ENCODE measurements at places on chromosomes 7 and 10.

- peak; percentile 92 for DNase-seq
Measured at GRCh38 chr10:24518981-24519597, 204.6 kb downstream of the ARHGAP21 start.

DNA sequence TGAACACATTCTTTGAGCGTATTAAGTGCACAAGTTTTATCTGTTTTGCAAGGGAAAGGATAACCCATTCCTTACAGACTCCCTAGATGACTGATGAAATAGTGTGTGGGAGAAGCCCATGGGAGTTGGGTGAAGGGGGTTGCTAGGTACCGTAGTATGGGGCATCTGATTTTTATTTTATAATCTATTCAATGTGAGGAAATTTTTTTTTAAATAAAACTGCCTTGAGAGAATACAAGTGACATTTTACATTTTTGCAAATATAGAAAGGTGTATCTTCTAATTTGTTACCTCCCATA is 1.4 kb downstream of the BTAF1 start:
- DNase-seq, result no peak

- DNase-seq, result no peak
Measured at GRCh38 chr7:83643739-83644138, 5.2 kb downstream of the SEMA3E start.

DNA sequence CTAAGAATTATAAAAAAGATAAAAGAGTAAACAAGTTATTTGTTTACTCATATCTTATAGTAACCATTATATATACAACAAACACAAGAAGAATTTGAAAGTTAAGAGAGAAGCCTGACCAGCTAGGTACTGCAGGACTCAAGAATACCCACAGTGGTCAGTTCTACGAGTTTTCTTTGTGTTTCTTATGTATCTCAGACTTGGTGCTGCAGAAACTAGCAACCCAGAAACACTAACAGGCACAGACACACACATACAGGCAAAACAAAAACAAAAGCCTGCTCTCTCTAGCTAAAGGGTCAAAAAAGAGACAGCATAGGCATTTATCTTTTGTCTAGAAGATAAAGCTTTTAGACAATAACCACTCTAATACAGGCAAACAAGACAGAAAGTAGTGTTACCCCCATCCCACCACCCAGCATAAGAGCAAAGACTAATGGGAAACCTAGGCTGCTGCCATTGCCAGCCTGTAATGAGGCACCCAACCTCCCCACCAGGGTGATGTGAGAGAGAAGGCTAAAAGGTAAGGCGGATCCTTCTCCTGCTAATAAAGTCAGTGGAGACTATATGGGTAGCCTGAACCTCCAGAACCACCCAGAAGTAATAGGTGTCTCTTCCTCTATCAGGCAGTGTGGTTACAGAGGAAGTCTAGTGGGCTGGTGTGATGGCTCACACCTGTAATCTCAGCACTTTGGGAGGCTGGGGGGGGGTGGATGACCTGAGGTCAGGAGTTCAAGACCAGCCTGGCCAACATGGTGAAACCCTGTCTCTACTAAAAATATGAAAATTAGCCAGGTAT is 113.9 kb downstream of the DNAJC1 start:
- no peak for DNase-seq

DNA sequence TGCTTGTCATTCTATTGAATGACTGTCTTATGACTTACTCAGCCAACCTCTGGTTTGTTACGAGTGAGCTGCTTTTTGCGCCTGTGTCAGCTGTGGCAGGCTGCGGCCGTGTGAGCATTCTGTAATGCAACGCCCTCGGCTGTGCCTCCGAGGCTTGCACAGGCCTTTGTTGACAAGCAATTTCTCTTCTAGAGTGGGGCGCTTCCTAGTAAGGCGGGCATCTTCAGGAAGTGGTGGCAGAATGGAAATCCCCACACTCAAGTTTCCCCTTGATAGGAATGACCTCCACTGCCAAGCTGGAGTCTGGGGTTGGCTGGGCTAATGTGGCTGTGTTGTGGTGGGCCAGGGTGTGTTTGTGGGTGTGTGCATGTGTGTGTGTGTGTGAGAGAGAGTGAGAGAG is 20.2 kb upstream of the TMEM178B start:
- DNase-seq, result no peak

DNA sequence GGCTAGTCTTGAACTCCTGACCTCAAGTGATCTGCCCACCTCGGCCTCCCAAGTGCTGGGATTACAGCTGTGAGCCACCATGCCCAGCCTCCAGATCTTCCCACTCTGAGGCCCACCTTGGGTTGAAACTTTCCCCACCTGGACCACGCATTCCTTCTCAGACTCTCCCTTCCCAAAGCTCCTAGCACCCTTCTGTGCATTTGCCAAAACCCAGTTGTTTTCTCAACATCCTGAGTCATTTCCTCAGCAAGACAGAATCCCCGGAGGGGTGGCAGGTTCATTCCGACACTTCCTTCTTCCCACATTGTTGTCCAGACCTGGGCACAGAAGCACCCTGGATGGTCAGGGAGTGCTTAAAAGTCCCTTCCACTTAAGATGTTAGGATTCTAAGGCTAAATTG is 28.9 kb downstream of the BAG3 start:
- DNase-seq, result no peak

GRCh38 chr7:55409482-55410225 is 44.5 kb downstream of the LANCL2 start:
- DNase-seq, result no peak

DNA sequence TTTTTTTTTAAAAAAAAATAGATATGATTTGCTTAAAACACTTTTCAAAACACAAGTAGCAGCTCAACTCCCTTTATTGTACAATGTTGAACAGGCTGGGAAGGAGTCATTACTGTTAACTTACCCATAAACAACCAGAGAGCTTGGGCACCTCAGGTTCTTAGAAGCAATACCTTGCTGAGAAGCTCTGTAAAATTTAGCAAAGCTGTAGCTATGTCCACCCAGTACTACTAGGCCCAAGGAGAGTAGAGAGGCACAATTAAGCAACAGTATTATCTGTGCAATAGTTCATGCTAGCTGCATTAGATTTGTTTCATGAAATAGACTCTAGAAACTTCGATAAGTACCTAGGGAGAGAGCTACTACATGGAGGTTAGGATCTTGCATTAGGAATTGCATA is 32.0 kb downstream of the SEMA3A start:
- no peak for DNase-seq

GRCh38 chr7:318476-318875 is 28.5 kb downstream of the FOXL3 start:
- peak; percentile 80 for DNase-seq

DNA sequence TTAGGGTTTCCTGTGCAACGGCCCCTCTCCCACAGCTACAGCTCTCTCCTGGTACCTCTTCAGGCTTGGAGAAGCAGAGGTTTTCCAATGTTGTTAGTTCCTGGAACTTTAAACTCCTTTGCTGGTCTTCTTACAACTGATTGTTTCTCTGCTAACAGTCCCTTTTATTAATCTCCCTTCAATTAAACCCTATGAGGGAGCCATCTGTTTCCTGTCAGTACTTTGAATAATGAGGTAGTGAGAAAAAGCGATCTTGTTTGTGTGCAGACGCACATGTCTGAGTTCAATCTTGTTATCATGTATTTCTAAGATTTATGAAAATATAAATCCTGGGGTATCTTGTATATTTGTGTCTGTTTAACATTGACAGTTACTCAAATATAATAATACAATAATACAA is 102.4 kb downstream of the MDFIC start:
- DNase-seq, result no peak

GRCh38 chr7:542713-543500 is 23.3 kb upstream of the PDGFA start:
- no peak for DNase-seq

DNA sequence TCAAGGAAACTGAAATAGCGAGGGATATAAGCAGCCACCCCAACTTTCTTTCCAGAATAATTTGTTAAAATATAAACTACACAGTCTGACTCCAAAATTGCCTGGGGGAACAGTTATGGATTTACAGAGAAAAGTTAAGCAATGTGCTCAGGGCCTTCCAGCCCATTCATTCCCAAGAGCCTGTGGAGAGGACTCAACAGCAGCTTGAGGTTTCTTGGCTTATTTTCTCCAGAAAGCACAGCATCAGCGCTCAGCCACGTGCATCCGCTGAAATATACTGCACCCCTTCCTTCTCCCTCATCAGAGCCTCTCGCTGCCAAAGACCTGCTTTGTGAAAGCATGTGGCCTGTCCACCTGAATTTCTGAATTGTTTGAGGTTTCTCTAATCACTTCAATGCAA is 375.2 kb upstream of the VWC2 start:
- no peak for DNase-seq

GRCh38 chr7:45028138-45028919 is 28.3 kb downstream of the CCM2 start:
- no peak for DNase-seq

DNA sequence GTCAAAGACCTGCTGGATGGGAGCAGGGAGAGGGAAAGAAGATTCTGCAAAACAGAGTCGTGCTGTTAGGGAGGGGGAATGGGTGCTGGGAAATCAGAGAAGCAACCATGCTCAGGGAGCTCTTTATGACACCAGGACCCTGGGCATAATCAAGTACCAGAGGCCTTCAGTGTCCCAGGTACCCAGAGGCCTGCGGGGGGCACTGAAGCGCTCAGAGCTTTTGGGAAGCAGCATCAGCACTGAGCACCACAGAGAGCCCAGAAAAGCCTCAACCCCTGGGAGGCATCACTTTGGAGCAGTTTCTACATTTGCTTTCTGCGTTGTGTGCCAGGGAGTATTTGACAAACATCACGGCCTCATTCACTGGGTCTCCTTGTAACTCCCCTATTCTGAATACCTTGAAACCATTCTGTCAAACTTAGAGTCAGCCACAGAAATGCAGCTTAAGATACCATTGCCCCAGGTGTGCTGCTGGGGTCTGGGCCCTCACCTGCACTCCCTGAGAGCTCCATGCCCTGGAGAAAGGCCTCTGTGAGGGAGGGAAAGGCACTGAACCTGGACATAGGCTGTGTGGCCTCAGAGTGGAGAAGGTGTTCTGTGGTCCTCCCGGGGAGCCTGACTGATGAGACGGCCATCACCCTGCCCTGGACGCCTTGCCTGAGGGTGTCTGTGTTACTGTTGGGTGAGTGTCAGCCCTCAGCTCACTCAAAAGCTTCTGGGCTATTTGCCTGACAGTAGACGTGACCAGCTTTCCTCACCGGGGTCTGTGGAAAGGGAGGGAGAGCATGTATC is 37.1 kb downstream of the CXCL12 start:
- DNase-seq, result no peak

DNA sequence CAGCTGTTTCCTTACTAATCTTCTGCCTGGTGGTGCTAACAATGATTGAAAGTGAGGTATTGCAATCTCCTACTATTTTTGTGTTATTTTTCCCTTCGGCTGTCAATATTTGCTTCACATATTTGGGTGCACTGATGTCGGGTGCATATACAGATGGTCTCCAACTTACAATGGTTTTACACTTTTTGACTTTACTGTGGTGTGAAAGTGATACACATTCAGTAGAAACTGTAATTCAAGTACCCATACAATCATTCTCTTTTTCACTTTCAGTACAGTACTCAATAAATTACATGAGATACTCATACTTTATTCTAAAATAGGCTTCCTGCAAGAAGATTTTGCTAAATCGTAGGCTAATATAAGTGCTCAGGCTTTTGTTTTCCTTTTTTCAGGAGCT is 73.2 kb downstream of the RNF216 start:
- DNase-seq, result no peak

DNA sequence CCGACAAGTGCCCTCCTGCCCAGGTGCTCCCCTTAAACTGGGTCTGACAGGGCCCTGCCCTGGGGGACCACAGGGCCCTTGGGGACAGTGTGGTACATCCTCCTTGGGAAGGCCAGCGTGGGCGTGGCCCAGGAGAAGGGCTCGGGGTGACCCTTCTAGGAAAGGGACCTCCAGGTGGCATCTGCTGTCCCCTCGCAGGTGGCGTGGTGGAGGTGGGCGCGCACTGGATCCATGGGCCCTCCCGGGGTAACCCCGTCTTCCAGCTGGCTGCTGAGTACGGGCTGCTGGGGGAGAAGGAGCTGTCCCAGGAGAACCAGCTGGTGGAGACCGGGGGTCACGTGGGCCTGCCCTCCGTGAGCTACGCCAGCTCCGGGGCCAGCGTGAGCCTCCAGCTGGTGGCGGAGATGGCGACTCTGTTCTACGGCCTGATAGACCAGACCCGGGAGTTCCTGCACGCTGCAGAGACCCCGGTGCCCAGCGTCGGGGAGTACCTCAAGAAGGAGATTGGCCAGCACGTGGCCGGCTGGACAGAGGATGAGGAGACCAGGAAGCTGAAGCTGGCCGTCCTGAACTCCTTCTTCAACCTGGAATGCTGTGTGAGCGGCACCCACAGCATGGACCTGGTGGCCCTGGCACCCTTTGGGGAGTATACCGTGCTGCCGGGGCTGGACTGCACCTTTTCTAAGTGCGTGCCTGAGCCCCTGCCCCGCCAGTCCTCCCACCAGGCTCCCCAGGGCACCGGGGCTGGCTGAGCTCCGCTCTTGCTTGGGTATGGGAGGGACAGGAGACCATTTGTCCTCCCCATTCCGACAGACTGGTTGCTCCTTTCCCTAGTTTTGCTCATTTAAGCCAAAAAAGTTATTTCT is 972 bp downstream of the PAOX start:
- DNase-seq, result peak; percentile 80

- DNase-seq, result no peak
Measured at GRCh38 chr7:67438198-67438882, 441.7 kb downstream of the TYW1 start.

DNA sequence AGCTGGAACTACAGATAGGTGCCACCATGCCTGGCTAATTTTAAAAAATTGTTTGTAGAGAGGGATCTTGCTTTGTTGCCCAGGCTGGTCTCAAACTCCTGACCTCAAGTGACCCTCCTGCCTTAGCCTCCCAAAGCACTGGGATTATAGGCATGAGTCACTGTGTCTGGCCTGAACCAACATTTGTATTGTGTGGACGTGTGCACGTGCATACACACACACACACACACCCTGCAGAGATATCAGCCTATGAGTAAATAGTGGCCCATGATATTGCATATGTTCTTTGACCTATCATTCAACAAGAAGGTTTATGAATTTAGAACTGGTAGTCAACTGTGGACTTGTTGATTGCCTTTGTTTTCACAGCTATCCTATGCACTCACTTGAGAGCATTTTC is 161.6 kb downstream of the BAMBI start:
- no peak for DNase-seq

DNA sequence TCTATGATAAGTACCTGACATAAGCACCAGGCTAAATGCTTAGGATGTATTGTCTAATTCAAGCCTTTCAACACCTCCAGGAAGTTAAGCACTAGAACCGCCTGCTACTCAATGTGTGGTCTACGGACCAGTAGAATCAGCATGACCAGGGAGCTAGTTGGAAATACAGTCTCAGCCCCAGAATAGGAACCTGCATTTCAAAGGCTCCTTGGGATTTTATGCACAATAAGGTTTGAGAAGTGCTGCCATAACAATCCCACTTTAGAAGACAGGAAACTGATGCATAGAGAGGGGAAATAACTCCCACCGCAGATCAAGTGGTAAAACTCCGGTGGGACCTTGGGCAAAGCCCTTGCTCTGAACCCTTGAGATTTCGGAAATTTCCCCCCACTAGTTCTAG is 8.8 kb upstream of the DUSP5 start:
- DNase-seq, result no peak

- DNase-seq, result no peak
Measured at GRCh38 chr10:77711683-77712049, 74.1 kb upstream of the KCNMA1 start.

- DNase-seq, result peak; percentile 41
Measured at GRCh38 chr10:13890233-13891127, 303.7 kb downstream of the PRPF18 start.

Measured in posterior cingulate gyrus (tissue), 11 donors.